ENCODE measurements at places on chromosomes 2 and 18.
A peak's percentile ranks its signal among the peaks of the same experiment; 100 is the strongest.

DNA sequence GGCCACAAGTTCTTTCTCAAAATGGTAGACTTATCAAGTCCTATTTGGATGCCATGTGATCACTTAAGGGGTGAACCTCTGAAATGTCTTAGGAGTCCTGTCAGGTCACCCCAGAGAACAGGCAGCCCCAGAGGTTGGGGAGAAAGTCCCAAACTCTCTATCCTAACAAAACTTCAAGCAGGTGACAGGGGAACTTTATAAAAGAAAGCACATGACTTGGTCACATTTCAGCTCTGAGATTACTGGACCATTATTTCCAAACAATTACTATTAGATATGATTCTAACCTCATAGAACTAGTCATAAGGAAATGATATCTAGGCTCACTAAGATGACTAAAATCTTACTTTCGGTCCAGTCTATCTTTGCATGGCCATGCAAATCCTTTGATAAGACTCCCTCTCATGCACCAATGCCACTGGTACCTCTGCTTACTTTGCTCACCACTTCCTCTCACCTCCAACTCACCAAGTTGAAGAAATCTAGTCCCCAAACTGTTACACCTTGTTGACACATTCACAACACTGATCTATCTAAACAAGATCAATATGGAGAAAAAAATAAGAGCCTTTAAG lies 107.0 kb downstream of the GALNT14 start:
- no peak for DNase-seq

DNA sequence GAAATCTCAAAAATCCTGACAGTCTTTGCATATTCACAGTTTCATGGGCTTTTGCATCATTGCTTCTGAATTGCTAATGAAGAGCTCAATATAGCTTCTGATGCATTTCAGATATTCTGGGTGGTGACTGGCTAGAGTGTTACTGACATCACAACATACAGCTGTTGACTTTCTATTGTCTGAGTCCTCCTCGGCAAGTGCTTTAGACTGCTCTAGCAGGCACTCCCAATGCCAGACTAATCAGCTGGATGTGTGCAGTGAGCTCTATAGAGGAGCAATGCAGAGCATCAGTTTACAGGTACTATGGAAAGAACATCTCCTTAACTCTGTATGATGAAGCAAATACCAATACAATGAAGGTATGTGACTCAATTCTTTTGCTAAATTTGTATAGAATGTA lies 54.9 kb downstream of the R3HDM1 start:
- no peak for DNase-seq

DNA sequence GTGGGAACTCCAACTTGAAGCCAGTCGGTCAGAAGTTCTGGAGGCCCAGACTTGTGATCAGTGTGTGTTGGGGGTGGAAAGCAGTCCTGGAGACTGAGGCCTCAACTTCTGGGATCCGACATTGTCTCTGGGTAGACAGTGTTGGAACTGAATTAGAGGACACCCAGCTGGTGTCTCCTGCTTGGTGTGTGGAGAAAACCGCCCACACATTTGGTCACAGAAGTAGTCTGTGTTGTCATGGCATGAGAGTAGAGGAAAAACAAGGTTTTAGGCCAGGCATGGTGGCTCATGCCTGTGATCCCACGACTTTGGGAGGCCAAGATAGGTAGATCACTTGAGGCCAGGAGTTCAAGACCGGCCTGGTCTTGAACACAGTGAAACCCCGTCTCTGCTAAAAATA lies 51.5 kb downstream of the PUM2 start:
- no peak for DNase-seq

GRCh38 chr18:596288-596881 lies 403 bp upstream of the CLUL1 start:
- peak; percentile 56 for DNase-seq

GRCh38 chr18:76572518-76573247 lies 77.6 kb upstream of the ZNF516 start:
- no peak for DNase-seq

DNA sequence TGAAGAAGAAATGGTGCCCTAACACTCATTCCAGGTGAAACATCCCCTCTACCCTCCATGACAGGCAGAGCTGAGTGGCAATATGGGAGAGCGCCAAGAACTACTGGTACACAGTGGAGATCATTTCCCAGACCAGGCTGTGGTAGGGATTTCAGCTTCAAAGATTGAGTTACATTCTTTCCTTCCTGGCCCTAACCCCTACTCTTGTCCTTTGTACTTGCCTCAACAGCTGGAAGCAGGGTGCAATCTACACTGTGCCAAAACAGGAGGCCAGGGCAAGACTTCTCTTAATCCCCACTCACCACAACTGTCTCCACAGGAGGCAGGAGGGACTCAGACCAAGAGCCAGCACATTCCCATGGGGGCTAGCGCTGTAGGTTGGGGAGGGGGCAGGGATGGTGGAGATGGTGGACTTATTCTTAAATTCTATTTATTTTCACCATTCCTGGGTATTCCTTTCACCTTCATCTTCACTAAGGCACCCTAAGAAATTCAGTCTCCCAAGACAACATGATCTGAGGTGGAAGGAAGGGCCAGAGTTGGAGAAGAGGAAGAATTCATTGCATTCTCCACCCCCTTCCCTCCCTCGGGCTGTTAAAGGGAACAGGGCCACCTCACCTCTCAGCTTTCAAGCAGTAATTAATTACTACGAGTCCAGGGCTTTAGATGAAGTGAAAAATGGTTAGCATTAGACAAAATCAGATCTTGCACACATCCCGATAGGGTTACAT lies 65.9 kb downstream of the AAK1 start:
- no peak for DNase-seq

DNA sequence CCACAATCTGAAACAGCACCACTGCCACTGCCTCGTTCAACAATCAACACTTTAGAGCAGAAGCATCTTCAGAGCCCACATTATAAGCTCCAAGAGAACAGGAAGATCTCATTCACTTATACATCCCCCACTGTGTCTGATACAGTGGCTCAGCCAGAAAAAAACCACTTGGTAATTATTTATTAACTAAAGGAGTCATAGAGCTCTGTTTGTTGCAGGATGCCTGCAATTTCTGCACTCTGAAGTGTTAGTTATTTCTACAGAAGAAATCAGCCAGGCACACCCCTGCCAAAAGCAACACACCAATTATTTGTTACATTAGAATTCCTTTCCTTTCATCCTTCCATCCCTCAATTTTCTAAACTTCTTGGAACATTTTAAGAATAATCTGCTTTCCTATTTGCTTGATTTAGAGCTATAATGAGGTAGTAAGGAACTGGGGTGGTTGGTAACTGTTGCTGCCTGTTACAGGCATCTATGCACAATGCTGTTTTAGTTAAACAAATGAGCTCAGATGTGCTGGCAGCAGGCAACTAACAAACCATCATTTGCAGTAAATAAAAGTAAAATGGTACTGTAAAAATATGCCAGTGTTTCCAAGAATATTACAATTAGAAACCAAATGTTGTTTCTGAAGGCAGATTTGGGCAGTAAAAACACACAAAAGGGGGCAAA lies 59.9 kb downstream of the DYM start:
- DNase-seq: no peak

DNA sequence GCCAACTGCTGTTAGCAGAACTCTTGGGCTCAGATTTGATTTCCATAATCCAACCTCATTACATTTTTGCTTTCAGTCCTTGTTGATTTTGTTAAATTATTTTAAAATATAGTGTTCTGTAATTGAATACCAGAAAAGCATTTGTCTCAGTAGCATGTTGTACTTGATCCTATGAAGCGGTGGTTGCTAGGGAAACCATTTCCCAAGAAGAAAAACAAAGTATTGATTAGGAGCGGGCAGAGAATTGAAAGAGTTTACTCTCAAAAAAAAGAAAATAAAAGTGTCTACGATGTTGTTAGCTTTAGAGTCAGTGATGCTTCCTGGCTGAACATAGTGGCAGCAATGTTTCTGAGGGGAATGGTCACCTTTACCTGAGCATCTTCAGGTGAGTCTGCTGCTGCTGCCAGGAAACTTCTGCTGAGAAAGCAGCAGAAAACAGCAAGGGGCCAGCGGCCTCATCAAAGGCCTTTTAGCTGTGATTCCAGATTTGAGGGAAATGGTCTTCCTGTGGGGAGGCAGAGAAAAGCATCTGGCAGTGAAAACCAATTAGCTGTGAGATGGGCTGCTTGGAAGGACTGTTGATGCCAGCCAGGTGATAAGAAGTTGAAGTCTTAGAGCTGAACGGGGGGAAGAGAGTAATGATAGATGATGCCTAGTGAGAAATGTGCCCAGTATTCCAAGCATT lies 37.1 kb downstream of the CRIM1 start:
- DNase-seq: no peak

DNA sequence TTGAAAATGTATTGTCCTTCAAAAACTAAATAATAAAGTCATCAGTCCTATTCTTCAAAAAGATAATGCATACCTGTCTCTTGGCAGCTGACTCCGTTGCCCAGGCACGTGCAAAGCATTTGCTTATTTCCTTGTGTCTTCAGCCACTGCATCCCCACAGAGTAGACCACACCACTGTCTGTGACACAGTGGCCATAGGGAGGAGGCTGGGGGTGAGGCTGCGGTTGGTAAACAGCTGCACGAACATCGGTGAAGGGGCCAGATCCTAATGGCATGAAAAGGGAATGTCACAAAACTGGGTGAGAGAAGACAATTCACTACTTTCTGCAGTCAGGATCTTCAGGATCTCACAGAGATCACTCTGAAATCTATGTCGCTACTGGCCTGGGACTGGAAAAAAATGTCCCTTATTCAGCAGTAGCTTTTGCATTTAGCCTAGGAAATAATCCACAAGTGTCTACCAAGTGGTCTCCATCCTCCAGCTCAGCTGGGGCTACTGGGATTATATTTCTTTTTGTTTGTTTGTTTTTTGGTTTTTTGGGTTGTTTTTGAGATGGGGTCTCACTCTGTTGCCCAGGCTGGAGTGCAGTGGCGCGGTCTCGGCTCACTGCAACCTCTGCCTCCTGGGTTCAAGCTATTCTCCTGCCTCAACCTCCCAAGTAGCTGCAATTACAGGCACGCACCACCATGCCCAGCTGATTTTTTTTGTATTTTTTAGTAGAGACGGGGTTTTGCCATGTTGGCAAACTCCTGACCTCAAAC lies 10.7 kb downstream of the FN1 start:
- DNase-seq: no peak

DNA sequence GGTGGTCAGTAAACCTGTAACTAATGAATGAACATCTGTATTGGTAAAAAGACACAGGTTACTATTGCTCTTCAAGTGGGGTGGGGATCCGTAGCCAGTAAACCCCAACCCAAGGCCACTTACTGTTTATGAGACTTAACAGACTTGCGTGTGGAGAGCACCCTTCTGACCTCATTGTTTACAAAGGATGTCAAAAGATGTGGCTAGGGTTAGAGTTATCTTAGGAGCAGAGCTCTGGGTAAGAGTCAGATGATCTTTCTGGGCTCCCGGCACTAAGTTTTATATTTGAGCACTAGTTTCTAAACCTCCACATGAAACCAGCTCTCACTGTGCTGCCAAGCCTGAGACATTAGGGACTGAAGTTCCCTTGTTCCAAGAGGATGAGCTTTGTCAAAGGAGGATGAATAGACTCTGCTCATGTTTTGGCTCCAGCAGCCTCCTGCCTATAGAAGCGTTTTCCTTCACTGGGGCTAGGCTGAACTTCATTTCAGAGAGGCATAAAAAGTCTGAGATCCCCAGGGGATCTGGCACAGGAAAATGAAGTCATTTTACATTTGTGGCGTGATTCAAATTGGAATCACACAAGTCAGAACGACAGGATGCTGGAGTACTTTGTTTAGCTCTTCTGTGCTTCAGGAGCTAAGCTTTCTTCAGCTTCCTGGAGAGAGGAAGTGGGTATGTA lies 403.1 kb upstream of the TRIB2 start:
- DNase-seq: no peak

DNA sequence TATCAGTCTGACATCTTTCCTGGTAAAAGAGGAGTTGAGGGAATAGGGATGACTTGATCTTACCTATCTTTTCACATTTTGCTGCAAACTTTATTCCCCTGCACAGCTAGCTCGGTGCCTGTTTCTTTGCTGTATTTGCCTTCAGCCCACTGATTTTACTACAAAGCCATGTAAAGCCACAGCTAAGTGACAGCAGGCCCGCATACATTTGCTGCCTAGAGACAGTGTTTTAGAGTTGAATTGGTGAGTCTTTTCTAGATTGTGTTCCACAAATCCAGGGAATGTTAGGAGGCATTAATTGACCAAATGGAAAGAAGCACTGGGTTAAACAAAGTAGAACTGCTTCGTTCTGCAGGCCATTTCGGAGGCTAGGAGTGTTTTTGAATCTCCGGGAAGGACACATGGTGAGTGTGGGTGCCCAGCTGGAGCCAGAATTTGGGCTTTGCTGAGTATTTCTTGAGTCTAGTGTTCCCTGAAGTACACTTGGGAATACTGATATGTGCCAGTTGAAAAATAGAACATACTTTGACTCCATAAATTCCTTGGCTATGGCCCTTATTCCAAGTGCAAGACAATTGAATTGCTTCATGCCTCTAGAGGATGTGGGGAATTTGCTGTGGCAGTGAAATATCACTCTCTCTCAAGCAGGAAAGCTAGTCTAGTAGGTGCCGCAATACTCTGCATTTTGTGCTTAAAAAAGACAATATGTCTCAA lies 329.8 kb downstream of the PTPRM start:
- no peak for DNase-seq

DNA sequence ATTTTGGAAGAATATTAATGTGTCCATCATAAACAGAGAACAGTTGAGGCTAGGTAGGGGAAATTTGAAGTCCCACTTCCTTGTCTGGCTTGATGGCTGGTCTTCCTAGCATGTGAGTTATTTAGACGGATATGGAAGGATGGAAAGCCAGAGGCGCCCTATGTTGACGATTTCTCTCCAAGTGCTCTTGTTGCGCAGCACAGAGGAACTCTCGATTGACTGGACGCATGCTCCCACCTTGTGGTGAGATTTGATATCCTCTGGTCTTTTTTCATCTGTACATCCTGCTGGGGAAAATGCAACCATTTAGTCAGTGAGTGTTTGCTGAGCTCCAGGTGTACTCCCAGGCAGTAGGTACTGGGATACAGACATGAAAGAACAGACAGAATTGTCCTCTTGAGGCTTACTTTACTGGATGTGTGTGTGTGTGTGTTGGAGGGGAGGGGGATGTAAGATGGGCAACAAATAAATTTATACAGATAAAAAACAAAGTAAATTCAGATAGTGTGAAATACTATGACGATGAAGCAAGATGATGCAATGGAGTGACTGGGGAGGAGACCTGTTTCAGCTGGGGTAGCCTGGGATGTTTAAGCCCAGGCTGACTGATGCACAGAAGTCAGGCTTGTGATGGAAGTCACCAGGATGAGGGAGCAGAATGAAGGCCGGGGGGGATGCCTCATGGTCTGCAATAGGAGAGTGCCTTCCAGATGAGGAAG lies 137.2 kb downstream of the TRIM43 start:
- DNase-seq: peak; percentile 67

GRCh38 chr2:137947728-137948336 lies 16.4 kb upstream of the HNMT start:
- peak; percentile 57 for DNase-seq

GRCh38 chr2:37771600-37772088 lies 100.2 kb upstream of the CDC42EP3 start:
- no peak for DNase-seq
